ENCODE measurements at places on chromosomes 7 and 10.

- no peak for DNase-seq
Observed at GRCh38 chr7:124943472-124943871, 13.8 kb upstream of the POT1 start.

- no peak for DNase-seq
Observed at GRCh38 chr10:63120554-63120953, 12.6 kb upstream of the NRBF2 start.

- no peak for DNase-seq
Observed at GRCh38 chr7:89994483-89994882, 159.8 kb upstream of the STEAP1 start.

GRCh38 chr10:44020322-44021111 lies 364.4 kb downstream of the CXCL12 start:
- no peak for DNase-seq

GRCh38 chr10:28343252-28343651 lies 40.4 kb upstream of the MPP7 start:
- peak; percentile 45 for DNase-seq

- DNase-seq, result no peak
Observed at GRCh38 chr7:107230334-107230733, 61.5 kb downstream of the HBP1 start.

- no peak for DNase-seq
Observed at GRCh38 chr10:21159669-21160068, 262.6 kb upstream of the NEBL start.

DNA sequence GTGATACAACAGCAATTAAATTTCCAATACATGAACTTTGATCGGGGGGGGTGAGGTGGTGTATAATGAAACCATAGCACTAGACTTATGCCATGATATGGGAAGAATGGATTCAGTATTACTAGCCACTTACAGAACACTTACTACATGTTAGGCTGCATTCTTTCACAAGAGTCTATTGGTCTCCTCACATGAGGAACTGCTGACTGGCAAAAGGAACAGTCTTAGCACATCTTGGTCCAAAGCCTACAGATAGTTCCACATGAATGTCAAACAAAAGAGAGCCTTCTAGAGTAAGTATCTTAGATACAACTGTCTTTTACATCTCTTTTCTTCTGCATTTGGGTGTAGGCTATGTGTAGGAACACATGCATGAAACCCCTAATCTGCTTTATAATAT lies 115.9 kb upstream of the DNAJB12 start:
- peak; percentile 55 for DNase-seq
